ENCODE measurements at places on chromosomes 2 and 18.

- H3K4me3 ChIP-seq, result no peak overlapping the region
- no peaks in the 10 kb centered on the region for H3K36me3 ChIP-seq
- H3K4me1 ChIP-seq, result no peaks in the 10 kb centered on the region
These were observed 537.1 kb upstream of the NXPH2 start for GRCh38 chr2:139317259-139317658.

GRCh38 chr2:150466741-150467620 is 20.5 kb downstream of the RND3 start:
- H3K27me3 ChIP-seq, result no peaks in the 10 kb centered on the region
- H3K36me3 ChIP-seq, result peaks cover 30% of the 10 kb centered on the region
- H3K4me3 ChIP-seq, result peak overlapping the region; percentile 4
- H3K27ac ChIP-seq, result peak overlapping the region; percentile 67
- DNase-seq, result no peak
- H3K4me1 ChIP-seq, result peaks cover 19% of the 10 kb centered on the region

GRCh38 chr2:43221763-43222474 is 4.5 kb downstream of the ZFP36L2 start:
- DNase-seq, result peak; percentile 92
- peak overlapping the region; percentile 89 for H3K4me3 ChIP-seq
- H3K4me1 ChIP-seq, result peaks cover 66% of the 10 kb centered on the region
- H3K36me3 ChIP-seq, result peaks cover 37% of the 10 kb centered on the region

DNA sequence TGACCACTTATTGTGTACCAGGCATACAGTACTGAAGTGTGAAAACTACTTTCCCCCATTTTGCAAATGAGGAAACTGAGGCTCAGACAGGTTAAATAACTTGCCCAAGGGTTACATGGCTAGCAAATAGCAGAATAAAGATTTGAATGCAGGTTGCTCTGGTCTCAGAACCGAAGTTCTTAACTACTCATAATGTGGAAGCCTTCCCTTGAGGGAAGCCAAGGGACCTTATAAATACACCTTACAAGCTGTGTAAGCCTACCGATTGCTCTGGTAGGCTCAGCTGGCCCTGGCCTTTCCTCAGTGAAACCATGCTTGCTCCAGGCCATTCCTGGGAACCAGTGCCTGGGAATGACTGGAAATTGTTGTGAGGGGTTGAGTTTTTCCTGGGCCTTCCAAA is 114.6 kb upstream of the CDCA7 start:
- no peak for DNase-seq
- H3K4me1 ChIP-seq, result no peaks in the 10 kb centered on the region
- no peak overlapping the region for H3K4me3 ChIP-seq
- H3K27me3 ChIP-seq, result no peaks in the 10 kb centered on the region

- H3K27me3 ChIP-seq, result no peaks in the 10 kb centered on the region
- H3K27ac ChIP-seq, result no peak overlapping the region
- H3K4me1 ChIP-seq, result peaks cover 13% of the 10 kb centered on the region
These were observed 140.9 kb downstream of the TCF4 start for GRCh38 chr18:55446996-55447671.

GRCh38 chr2:46390036-46390435 is 89.3 kb upstream of the TMEM247 start:
- H3K4me1 ChIP-seq, result peaks cover 15% of the 10 kb centered on the region
- H3K27me3 ChIP-seq, result no peaks in the 10 kb centered on the region
- H3K36me3 ChIP-seq, result peaks cover 12% of the 10 kb centered on the region
- no peak for DNase-seq

DNA sequence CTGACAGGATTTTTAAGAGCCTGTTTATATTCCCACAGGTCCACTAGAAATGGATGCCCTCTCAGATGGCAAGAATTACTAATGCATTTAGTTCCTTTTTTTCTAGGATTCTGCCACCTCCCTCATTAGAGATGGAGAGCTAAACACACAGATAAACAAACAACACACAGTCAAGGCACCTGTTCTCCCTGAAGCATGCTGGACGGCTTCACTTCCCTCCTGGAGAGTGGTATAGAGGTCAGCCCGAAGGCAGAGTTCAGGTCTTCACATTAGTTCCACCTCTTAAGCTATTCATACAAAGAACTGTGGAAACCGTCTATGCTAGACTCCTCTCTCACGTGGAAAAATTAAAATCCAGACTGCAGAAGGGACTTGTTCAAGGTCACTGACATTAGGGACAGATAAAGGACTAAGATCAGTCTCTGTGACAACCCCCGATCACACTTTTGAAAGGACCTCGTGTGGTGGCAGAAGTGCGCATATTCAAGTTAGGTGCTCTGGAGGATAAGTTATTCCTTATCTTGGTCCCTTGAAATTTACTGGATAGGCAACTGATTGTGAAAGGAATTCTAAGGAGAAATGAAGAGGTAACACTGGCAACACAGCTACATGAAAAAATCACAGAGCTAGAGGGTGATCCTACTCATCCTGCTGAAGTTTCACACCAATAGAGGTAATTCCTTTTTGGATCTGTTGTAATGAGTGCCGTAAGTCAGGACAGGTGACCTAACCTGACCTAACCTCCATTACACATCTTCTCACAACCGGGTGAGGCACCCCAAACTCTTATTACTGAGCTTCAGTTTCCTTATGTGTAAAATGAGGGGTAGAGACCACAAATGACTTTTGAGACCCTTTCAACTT is 75.1 kb downstream of the SPRED2 start:
- no peaks in the 10 kb centered on the region for H3K36me3 ChIP-seq
- peaks cover 25% of the 10 kb centered on the region for H3K4me1 ChIP-seq
- DNase-seq, result no peak
- H3K27ac ChIP-seq, result no peak overlapping the region
- no peak overlapping the region for H3K4me3 ChIP-seq
- H3K27me3 ChIP-seq, result no peaks in the 10 kb centered on the region

GRCh38 chr2:215019521-215020145 is 118.8 kb downstream of the ABCA12 start:
- H3K27ac ChIP-seq, result no peak overlapping the region
- H3K27me3 ChIP-seq, result no peaks in the 10 kb centered on the region
- H3K4me3 ChIP-seq, result no peak overlapping the region
- no peaks in the 10 kb centered on the region for H3K4me1 ChIP-seq
- no peaks in the 10 kb centered on the region for H3K36me3 ChIP-seq
- no peak for DNase-seq

All from tibial artery (tissue), 4 donors.